ENCODE measurements at places on chromosomes 5 and 9.

GRCh38 chr9:37820142-37820541 lies 19.5 kb downstream of the DCAF10 start:
- DNase-seq = no peak

DNA sequence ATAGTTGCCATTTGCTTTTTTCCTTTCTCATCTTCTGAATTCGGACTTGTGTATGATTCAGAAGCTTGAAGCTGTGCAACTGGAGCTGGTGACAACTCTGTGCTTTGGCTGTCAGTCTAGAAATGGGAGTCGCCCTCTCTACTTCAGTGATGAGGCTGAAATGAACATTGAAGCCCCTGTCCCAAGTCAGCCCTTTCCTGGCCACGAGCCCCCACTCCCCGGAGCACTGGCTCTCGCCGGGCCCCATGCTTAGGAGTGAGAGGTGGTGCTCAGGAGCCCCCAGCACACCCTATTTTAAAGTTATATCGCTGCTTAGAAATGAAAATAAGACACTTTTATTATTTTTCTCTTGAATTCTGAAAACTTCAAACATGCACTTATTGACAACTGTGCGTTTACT lies 66.0 kb downstream of the PSMB7 start:
- no peak for DNase-seq

DNA sequence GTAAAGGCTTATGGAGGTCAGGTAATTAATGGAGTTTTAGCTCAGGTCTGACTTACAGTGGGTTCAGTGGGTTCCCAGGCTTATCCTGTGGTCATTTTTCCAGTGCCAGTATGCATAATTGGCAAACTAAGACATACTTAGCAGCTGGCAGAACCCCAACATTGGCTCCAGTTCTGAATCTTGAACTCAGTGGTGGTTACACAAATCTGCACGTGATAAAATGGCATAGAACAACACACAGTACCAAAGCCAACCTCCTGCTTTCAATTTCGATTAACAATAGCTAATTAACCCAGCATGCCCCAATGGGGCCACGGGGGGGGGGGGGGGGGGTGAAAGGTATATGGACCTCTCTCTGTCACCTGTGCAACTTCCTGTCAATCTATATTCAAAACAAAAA lies 19.0 kb upstream of the BARX1 start:
- no peak for DNase-seq

DNA sequence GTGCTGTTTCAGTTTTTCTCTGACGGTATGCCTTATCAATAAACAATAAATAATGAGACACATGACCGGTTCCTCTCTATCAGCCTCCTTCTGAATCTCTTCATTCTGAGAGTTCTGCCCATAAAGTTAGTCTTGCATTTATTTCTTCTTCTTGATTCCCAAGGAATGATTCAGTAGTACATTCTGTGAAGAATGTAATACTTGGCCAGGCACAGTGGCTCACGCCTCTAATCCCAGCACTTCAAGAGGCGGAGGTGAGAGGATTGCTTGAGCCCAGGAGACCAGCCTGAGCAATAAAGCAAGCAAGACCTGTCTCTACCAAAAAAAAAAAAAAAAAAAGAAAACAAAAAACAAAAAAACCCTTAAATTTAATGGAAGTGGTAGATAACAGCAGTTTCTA lies 53.9 kb downstream of the PAM start:
- no peak for DNase-seq

DNA sequence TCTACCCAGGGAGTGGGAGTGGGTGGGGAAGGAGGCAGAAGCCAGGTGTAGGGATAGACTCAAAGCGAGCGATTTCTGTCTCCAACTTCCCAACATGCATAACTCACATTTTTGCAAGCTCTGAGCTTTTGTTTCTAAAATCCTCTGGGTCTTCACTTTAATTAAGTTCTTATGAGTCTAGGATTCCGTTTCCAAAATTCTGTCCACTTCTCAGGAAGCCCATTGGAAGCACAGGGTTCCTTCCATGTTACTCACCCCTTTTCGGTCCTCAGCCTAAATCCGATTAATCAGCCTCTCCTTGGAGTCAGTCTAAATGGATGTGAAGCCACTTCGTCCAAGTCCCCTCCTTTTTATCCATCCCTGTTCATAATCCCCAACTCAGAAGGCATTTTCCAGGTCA lies 1.4 kb downstream of the GPX3 start:
- no peak for DNase-seq

- no peak for DNase-seq
Measured at GRCh38 chr9:91844190-91844589, 105.8 kb downstream of the ROR2 start.
